Airway epithelial cell (primary cell): ENCODE measurements at places on chromosomes 2 and 18. TPM values are rescaled to one million over a fixed set of nuclear protein-coding genes. Genes with fewer than 3 reads are reported as not detected.

Gene NFATC1
- total RNA-seq: 1.7 and 2.5 TPM in 2 replicates

Gene CROCC2
- not detected in 2 replicates for total RNA-seq

Gene GALNT14
- 22.8 and 28.1 TPM in 2 replicates for total RNA-seq

Gene SLC5A7
- not detected in 2 replicates for total RNA-seq

Gene RASGRP3
- 0.19 and 0.56 TPM in 2 replicates for total RNA-seq

Gene PMAIP1
- total RNA-seq: 6.3 and 8.0 TPM in 2 replicates

Gene SLC66A3
- 17.8 and 20.6 TPM in 2 replicates for total RNA-seq

Gene TBR1
- not detected in 2 replicates for total RNA-seq

Gene DYSF
- 7.0 and 7.2 TPM in 2 replicates for total RNA-seq

Gene STAT4
- 2.6 and 3.9 TPM in 2 replicates for total RNA-seq

Gene INHBB
- total RNA-seq: 0.28 TPM in 1 of 2 replicates, not detected in the other

Gene VRK2
- 30.1 and 45.8 TPM in 2 replicates for total RNA-seq

Gene TXNDC2
- total RNA-seq: 0.07 TPM in 1 of 2 replicates, not detected in the other

Gene HOXD3
- not detected in 2 replicates for total RNA-seq

Gene ERLEC1
- 43.3 and 48.6 TPM in 2 replicates for total RNA-seq

Gene TMEM17
- 2.3 and 2.6 TPM in 2 replicates for total RNA-seq

Gene OXER1
- total RNA-seq: not detected in 2 replicates

Gene GPR55
- not detected in 2 replicates for total RNA-seq

Gene PARD6G
- 24.3 and 38.8 TPM in 2 replicates for total RNA-seq

Gene DUSP2
- 4.9 and 6.5 TPM in 2 replicates for total RNA-seq

Gene CRYGC
- total RNA-seq: not detected in 2 replicates

Gene SP140
- total RNA-seq: not detected in 2 replicates

Gene DSEL
- total RNA-seq: 1.4 TPM in 2 replicates

Gene SNORC
- total RNA-seq: 0.88 and 1.4 TPM in 2 replicates

Gene ACTG2
- total RNA-seq: 2.3 and 4.5 TPM in 2 replicates

Gene TEX44
- not detected in 2 replicates for total RNA-seq

Gene SERPINB11
- 0.05 and 0.35 TPM in 2 replicates for total RNA-seq

Gene ACP1
- total RNA-seq: 78.8 and 87.4 TPM in 2 replicates

Gene MEIS1
- 14.6 and 21.7 TPM in 2 replicates for total RNA-seq
